ENCODE measurements at places on chromosomes 2 and 18.

DNA sequence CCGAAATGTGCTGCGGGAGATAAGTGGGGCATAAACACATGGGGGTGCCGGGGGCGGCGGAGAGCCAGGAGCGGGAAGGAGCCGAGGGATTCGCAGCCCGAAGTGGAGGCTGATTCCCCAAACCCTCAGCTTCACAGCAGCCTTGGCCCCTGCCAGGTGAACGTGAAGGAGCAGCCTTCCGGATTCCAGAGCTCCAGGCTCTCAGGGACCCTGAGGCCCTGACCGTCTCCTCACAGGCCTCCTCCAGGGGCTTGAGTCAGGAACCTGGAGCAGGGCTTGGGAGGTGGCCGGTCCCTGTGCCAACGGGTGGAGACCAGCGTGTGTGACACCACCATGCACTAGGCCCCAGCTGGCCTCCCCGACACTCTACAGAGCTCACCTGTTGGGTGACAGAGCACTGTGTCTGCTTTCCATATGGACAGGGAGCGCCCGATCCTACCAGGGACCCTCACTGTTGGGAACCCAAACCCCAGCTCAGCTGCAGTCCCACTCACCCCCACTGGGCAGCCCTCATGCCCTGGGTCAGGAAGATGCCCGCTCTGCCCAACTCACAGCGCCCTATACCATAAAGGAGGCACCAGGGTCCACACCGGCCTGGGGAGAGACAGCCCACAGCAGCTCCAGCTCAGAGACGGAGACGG lies 117.6 kb upstream of the OTOS start:
- DNase-seq, result no peak

DNA sequence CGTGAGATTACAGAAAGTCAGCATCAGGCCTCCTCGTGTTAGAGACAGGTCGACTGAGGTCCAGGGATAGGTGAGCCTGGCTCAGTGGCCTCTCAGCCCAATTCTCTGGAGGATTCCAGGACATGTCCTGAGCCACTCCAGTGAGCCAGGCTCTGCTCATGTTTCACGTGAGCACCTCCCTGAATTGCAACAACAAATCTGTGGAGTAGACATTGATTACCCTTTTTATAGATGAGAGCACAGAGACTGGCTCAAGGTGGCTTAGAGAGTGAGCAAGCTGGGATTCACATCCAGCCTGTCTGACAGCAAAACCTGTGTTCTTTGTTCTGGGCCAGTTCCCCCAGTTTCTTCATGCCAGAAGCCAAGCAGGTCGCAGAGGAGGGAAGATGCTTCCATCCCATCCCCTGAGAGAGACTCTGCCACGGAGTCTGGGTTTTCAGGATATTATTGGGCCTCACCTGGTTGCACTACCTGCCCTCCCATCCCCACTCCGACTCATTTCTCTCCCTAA lies 46.4 kb downstream of the HS1BP3 start:
- DNase-seq, result no peak

DNA sequence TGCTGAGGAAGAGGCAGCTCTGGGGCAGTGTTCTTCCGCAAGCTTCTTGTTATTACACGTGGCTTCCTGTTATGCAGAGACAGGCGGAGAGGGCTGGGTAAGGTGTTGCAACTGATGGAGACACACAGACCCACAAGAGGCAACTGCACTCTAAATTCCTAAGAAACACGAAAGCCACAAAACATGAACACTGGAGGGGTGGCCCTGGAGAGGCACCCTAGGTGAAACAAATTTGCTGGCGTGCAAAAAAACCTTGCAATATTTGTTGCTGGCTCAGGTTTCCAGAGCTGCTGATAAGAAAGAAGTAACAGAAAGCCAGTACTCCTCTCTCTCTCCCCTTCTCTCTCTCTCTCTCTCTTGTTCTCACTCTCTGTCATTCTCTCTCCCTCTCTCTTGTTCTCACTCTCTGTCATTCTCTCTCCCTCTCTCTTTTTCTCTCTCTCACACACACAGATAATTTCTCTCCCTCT lies 31.8 kb downstream of the ARHGAP25 start:
- DNase-seq, result no peak

DNA sequence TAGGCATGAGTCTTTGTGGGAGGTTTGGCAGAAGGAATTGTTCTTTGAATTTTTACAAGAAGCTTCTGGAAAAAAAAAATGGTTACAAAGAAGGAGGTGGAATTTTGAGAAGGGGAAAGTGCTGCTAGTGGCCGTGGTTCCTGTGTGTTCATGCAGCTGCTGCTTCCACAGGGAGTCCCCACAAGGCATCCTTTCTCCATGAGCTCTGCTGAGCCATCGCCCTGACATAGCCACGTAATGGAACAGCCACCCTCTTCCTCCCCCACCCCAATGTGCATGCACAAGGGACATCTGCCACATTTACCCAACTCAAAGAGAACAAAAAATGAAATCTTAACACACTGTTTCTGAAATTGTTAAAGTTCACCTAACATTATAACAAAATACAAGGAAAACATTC lies 529.7 kb downstream of the SATB2 start:
- no peak for DNase-seq

DNA sequence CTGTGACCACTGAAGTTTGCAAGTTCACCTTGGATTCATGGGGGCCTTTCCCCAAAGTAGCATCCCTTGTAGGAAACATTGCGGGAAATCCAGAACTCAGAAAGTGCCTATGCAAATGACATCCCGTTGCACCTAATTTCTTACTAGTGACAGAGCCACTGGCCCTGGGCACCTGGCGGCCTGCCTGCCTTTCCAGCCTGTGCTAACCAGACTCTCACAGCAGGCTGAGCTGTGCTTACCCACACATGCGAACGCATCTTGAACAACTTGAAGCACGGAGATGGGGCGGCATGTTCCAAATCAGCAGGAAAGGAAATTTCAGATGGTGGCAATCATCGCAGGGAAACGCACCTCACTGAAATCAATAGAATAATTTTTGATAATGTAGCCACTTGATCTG lies 405.8 kb downstream of the TMEM182 start:
- DNase-seq, result no peak
